ENCODE measurements at places on chromosomes 5 and 9.

- no peak for DNase-seq
Measured at GRCh38 chr9:19895006-19895405, 106.2 kb upstream of the SLC24A2 start.

DNA sequence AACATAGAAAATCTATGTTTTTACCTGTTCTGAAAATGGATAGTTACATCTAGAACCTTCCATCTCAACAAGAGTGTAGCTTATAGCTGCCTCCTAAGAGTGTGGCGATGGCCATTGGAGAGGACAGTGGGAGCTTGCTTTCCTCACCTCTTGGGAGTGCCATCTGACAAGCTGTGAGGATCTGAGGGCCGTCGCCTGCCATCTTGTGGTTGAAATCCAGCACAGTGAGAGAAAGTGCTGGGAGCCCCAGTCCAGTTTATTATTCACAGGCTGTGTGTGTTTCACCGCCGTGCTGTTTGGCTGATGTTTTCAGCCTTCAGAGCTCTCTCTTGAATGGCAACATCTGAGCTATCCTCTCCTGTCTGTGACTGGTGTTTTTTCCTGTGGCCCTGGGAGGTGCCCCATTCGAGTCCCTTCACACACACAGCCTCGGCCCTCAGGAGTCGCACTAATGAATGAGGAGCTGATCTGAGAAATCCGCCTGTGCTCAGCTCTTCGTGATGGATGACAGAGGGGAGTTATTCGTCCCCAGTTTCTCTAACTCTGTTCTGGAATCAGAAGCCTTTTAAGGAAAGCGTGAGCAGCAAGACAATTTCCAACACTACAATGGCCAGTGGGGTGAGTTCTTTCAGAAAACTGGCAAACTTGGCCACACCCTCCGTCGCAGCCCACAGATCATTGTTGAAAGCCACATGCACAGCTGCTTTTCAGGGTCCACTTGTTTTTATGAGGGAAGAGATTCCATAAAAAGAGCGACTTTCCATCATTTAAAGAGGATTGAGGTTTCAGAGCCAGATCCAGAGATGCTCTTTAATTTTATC, 170.3 kb downstream of the PDZD2 start:
- no peak for DNase-seq

DNA sequence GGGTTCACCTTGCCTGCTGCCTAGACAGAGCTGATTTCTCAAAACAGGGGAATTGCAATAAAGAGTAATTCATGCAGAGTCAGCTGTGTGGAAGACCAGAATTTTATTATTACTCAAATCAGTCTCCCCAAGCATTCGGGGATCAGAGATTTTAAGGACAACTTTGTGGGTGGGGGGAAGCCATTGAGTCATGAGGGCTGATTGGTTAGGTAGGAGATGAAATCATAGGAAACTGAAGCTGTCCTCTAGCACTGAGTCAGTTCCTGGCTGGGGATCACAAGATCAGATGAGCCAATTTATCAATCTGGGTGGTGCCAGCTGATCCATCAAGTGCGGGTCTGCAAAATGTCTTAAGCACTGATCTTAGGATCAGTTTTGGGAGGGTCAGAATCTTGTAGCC, 159.1 kb upstream of the MAP1B start:
- DNase-seq = no peak

- DNase-seq = no peak
Measured at GRCh38 chr5:120794121-120794520, 330.0 kb downstream of the PRR16 start.

DNA sequence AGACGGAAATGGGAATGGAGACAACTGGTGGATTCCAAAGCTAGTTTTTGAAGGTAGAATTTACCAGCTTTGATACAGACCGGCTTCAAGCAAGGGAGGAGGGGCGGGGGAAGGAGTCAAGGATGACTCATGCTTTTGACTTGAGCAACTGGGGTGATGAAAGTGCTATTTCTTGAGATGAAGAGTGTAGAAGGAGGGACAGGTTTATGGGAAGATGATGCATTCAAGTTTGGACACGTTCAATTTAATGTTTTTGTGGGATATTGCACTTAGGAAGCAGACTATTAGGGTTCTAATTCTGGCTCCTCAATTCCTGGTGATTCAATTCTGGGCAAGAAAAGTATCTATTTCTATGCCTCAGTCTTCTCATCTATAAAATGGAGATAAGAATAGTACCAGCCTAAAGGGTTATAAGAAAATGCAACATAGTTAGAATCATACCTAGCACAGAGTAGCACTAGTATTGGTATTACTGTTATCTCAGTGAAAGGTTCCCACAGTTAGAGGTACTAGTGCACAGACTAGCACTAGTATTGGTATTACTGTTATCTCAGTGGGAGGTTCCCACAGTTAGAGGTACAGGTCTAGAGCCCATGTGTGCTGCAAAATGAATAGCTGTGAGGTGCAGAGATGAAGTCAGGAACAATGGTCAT, 4.6 kb downstream of the NIPAL4 start:
- no peak for DNase-seq
